ENCODE measurements at places on chromosomes 7 and 10.

GRCh38 chr10:75987616-75988015, 556.2 kb downstream of the LRMDA start:
- no peak for DNase-seq

- no peak for DNase-seq
These were observed 188.3 kb downstream of the WDR37 start for GRCh38 chr10:1244493-1244892.

GRCh38 chr10:86400705-86401587, 34.4 kb upstream of the GRID1 start:
- DNase-seq: peak; percentile 79

DNA sequence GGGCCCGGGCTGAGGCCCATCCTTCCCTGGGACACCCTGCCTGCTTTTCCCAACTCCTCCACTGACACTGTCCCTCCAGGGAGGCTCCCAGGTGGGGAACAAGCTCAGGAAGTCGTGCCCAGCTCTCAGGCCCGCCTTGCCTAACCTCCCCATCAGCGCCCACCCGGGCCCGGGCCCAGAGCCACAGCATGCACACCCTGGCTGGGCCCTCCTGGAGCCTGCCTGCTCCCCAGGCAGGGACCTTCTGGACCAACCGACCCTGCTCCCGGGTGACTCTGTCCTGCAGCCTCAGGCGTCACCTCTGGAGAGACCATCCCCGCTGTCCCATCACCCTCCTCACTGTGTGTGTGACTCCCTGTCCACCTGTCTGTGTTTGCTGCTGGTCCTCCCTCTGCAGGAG, 1.8 kb upstream of the TMEM184A start:
- no peak for DNase-seq

DNA sequence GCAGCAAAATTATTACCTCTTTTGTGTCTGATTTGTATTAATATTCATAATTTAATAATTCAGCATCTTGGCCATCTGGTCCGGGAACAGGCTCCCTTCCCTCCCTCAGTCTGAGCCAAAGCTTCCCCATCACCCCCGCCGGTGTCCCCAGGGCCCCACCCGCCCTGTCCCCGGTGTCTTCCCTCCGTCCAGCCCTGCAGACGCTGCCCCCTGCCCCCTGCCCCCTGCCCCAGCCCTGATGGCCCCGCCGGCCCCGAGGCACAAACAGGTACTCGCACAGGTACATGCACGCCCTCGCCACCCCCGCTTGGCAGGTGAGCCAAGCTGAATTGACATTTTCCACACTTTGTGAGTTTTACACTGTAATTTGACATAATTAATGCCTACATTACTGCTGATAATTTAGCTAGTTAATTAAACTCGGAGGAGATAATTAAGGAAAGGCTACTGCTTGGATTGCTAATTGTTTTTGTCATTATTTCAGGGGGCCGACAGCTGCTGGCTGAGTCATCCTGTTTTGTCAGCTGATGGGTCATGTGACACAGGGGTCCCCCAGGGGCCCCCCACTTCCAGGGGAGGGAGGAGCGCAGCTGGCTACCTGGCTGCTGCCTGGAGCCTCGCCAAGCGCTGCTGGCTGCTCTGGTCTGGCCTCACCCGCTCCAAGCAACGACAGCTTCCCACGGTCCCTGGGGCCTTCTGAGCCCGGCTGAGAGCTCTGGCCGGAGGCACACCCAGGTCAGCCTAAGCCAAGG, 36.6 kb downstream of the MICALL2 start:
- DNase-seq: no peak

- DNase-seq: no peak
These were observed 818 bp downstream of the GOT1 start for GRCh38 chr10:99429517-99430095.

DNA sequence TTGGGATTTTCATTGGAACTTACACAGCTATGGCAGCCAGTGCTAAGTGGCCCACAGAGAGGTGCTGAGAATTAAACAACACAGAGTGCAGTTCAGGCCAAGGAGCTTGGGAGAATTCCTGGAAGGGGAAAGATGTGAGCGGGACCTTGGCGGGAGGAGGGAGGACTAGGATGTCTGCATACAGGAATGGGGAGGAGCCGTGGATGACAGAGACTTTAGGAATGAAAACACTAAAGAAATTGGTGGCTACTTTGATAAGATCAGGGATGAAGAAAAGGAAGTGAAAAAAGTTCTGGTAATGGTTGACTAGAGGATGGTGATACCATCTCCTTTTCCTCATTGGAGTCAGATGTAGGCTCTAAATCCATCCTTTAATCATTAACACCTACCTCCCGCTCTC, 234.2 kb upstream of the FZD8 start:
- no peak for DNase-seq

- DNase-seq: peak; percentile 88
These were observed 31.6 kb downstream of the IKZF1 start for GRCh38 chr7:50335795-50336754.

DNA sequence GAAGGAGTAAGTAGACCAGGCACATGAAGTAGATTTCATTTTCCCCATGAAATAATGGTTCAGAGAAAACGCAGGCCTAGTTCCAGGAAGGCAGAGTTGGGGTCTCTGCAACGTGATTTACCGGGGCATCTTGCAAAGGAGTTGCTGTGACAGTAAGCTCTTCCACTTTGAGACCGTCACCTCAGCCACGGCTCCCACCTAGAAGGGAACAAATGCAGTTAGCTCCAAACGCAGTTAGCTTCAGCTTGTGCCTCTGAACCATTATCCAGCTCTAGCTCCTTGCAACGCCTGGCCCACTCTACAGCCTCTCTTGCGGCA, 7.0 kb upstream of the MYO1G start:
- DNase-seq: no peak

- no peak for DNase-seq
These were observed 39.2 kb upstream of the FEZF1 start for GRCh38 chr7:122343601-122344302.

- no peak for DNase-seq
These were observed 100.0 kb downstream of the CLEC2L start for GRCh38 chr7:139623518-139623917.

GRCh38 chr7:91945476-91945875, 4.8 kb downstream of the AKAP9 start:
- no peak for DNase-seq

- DNase-seq: no peak
These were observed 125.8 kb upstream of the UNC5B start for GRCh38 chr10:71086439-71087080.

GRCh38 chr10:48493083-48493871, 111.6 kb downstream of the ARHGAP22 start:
- no peak for DNase-seq

DNA sequence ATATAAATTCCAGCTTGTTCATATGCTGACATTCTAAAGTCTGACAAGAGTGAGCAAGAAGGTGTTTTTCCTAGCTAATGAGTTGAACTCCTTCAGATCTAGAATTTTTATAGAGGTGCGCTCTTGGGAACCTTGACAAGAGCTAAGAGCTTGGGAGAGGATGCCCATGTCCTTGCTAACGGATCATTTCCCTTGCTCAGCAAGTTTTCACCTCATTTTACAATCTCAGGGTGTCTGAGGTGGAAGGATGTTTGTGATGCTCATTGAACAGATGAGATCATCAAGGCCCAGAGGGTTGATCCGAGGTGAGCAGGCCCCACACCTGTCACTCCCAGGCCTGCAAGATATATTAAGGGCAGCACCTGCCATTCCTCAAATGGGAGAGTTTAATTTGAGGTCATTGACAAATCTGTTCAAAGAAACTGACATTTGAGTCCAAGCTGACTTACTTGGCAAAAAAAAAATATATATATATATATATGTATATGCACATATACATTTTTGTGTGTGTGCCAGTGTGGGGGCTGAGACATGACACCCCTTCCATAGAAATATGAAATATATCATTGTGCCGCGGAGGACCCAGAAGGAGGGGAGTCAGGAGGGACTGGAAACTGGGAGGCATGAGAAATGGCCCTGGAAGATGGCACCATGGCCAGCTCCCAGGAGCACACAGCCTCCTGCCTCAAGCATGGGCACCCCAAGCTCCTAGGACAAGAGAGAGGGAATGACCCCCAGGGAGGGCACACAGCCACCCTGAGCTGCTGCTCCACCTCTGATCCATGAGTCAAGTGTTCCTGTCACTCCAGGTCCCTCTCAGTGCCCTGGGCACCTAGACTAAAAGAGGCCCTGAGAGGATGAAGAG, 17.3 kb upstream of the TMEM72 start:
- DNase-seq: no peak

DNA sequence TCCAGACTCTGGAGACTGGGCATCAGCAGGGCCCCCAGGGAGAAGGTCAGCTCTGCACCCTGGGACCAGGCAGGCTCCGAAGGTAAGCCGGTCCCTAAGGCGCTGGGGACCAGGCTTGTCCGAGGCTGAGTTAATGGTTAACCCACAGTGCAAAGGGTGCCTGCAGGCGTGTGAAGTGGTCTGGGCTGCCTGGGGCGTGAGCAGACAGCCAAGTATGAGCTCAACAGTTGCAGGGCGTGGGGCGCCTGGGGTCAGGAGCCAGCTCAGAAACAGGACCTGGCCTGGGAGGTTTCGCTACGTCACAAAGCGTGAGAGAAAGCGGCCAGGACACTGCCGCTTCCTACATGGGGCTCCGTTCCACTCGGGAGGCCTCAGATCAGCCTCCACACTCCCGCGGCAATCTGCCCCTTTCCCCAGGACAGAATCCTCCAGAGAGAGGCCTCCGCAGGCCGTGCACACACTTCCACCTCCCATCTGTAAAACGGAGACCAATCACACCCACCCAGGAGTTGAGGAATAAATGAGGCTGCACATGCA, 16.0 kb downstream of the PDGFA start:
- DNase-seq: no peak

DNA sequence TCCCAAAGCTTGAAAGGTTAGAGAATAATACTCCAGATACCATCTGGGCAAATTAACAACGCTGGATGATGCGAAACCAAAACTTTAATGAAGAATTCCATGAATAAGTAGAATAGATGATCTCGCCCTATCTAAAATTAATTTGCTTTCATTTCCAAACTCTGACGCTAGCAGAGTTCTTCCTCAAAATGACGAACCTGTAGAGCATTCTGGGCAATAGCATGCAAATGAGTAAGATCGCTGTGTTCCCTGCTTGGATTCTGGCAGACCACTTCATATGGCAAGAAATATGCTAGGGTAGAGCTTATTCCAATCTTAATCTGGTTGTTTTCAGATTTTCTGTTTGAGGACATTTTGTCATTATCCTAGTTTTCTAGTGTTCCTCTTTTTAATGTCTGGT, 36.1 kb upstream of the SMNDC1 start:
- DNase-seq: no peak

GRCh38 chr7:48351900-48352299, 180.6 kb downstream of the ABCA13 start:
- no peak for DNase-seq

DNA sequence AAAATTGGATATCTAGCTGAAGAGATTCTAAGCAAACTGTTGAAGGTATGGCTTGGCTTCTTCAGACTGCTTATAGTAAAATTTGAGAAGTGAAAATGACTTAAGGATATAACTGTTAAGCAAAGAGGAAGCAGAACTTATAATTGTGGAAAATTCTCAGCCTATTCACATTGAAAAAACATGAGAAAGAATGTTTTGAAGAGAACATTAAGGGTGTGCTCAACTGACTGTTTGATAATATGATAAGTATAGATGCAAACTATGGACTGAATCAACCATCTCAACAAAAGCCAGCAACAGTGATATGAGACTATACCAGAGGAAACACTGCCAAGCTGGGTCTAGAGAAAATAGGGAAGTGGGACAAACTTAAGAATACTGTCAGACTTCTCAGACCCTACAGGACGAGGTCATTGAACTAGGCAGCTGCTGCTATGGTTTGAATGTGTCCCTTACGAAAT, 133.1 kb upstream of the PPP1R3A start:
- DNase-seq: no peak

DNA sequence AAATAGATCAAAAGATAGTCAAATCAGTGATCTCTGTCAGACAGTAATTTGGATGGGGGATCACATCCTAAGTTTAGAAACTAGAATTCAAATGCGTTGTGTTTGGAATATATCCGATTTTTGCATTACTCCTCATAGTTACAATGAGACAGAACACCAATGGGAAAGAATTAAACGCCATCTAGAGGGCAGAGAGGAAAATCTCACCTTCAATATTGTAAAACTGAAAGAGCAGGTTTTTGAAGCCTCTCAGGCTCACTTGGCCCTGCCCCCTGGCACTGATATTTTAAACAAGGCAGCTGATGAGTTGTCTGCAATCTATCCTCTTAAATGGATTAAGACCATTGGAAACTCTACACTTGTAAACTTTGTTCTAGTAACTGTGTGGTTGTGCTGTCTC, 17.7 kb downstream of the FRG2B start:
- DNase-seq: no peak

DNA sequence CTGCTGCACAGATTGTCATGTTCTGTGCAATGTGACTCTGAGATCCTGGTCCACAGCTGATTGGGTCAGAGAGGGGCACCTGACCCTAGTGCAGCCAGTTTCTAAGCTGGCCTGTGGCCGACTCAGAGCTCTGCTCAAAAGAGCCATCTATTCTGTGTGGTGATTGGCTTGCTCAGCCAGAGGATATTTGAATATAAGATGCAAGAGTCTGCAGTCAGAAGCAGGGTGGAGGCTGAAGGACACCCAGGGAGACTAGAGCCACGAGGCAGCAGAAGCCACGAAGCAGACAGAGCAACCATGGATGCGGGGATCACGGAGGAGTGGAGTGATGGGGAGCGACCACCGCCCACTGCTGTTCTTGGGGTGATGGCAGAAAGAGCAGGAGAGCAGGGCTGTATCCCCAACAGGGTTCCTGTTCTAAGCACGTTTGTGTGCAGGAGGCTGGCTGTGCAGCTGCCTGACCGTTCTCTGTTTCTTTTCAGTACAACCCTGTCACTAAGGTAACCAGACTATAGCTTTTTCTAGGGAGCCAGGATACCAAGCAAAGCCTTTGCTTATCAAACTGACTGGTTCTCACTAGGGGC, 19.5 kb upstream of the RHEB start:
- no peak for DNase-seq

DNA sequence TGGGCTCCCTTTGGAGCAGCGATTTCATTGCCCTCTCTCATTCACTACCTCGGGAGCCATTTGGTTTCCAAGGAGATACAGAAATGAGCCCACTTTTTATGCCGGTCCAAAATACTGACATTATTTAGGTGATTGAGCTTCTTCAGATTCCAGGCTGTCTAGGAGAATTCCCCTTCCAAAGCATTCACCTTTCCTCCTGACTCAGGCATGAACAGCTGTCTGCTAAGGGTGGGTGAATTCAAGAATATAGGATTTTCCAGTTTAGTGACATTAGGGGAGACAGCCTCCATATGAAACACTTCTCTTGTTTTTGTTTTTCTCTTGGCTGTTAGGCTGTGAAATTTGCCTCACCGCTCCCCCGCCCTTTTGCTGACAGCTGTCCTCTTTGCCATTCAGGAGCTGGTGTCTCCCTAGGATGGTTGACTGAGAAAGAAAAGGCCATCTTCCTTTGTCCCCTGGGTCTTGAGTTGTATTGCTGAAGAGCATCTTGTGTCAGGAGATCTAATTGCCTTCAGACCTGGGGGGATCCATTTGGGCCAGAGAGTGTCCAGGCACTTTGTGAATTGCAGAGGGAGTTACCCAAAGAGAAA, 56.7 kb downstream of the LRRC4 start:
- DNase-seq: no peak

- DNase-seq: no peak
These were observed 148.0 kb downstream of the SNX10 start for GRCh38 chr7:26439521-26440232.

Data from activated T-cell treated with anti-CD3 and anti-CD28 coated beads, Interleukin-2, amount 50 U/mL, for 4 hours (primary cell).